ENCODE measurements at places on chromosomes 11 and 22. TPM values are rescaled to one million over a fixed set of nuclear protein-coding genes. Genes with fewer than 3 reads are reported as not detected.

DNA sequence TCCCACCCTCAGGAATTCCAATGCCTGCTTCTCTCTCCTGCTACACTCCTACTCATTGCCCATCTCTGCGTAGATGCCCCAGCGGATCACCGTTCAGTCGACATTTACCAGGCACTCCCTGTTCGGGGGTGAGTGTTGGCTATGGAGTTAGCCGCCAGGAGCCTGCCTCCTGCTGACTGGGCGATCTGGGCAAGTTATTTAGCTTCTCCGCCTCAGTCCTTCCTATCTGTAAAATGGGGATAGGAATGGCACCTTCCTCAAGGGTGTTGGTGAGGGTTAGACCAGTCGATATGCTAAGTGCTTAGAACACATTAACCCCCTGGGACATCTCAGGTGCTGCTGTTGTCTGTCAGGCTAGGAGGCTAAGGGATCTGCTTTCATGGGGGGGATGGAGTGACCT is 30.9 kb downstream of the FADD start:
- ATAC-seq: no peak

GRCh38 chr22:37639070-37639760 is at the start of gene SH3BP1:
Gene SH3BP1, plus strand, starts transcription at chr22:37639669. Its CDS starts 119 bp downstream, at chr22:37639788.
- ATAC-seq: peak; percentile 52

DNA sequence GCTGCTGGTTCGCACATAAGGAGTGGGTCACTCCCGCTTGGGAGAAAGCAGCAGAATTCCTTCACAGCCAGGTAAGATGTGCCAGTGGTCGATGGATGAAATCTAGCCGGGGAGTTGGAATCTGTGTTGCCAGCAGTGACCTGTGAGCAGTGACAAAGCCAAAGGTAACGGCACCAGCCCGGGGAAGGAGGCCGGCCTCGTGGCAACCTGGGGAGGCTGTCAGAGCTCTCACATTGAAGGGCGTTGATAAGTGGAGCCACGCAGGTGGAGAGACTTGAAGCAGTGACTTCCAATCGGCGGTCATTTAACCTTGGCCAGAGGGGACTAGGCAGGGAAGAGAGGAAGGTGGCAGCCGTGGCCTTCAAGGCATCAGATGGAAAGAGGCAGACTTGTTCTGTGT is 58.8 kb downstream of the ARHGAP8 start:
- no peak for ATAC-seq

The FIBIN gene
- not detected for total RNA-seq

- no peak for ATAC-seq
Measured at GRCh38 chr11:126214441-126214840, 2.9 kb downstream of the FAM118B start.

The ACR gene
- not detected for total RNA-seq

GRCh38 chr11:100991541-100991940 is 138.1 kb downstream of the PGR start:
- no peak for ATAC-seq

DNA sequence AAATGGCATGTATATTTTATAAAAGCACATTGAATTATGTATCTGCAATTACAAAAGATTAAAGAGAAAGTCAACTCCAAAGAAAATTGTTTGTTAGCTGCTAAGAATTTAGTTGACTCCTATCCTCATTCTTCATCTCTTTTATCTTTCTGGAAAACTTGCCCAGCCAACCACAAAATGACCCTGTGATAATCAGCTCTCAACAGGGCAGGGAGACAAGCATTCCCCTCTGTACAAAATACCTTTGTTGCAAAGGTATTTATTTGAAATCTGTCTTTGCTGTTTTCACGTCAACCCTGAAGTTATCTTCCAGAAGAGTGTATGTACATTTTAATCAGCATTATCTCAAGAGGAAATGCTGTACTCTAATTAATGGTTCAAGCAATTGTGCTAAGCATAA is 191.1 kb upstream of the DDI1 start:
- no peak for ATAC-seq

The CALCA gene
- total RNA-seq: not detected
